ENCODE measurements at places on chromosomes 5 and 9.

GRCh38 chr5:10989577-10990263 lies 228.7 kb upstream of the DAP start:
- DNase-seq, result no peak

DNA sequence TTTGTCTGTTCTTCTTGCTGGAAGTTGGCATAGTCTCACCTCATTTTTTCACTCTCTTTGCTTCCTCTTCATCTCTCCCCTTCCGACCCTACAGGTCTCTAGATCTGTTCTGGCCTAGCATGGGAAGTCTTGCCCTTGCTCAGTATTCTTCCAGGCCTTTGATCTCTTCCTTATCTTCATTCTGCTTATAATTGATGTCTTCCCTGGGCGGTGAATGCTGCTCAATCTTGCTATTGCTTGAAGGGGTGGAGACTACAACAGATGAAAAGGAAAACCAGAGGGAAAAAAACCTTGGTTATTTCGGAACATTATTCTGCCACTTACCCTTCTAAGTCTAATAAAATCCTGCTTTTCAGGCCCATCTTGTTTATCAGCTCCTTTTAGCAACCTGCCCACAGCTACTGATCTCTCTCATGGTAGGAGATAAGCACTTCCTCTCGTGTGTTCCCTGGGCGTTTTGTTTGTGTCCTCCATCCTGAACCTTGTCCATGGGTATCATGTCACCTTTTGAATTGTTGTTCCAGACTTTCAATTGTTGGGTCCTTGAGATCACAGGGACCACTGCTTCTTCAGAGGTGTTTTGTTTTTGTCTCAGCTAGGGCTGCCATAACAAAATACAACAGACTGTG lies 375.6 kb downstream of the ADGRV1 start:
- DNase-seq, result no peak

DNA sequence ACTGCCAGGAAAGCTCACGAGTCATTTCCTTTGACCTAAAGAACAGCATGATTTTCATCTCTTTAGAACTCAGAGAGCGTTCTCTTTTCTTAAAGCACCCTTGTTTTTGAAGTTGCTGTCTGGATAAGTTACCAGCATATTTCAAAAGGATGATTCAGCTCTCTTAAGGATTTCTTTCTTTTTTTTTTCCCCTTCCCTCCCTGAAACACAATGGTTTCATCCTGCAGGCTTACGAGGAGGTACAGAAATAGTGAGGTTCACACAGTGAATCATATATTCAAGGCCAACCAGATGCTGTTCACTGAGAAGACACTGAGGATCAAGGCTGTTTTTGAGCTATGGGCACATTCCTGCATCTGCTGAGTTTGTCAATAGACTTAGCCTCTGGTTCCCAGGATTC lies 257.2 kb downstream of the KIF4B start:
- no peak for DNase-seq

DNA sequence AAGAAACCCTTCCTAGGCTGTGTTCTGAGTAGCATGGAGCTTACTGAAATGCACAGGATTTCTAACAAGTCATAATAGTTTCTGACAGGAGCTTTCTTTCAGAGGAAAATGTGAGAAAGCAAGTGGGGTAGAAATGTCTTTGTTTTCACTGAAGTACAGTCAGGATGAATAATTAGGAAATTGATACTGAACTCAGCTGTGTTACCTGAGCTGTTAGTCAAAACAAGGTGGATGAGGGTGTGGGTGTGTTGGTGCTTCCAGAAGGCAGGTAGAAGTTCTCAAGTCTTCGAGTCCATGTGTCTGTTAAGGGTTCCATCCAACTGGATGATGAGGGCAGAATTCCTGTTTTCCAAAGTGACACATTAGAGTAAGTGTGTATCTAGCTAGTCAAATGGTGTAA lies 122.4 kb downstream of the BASP1 start:
- DNase-seq, result no peak

DNA sequence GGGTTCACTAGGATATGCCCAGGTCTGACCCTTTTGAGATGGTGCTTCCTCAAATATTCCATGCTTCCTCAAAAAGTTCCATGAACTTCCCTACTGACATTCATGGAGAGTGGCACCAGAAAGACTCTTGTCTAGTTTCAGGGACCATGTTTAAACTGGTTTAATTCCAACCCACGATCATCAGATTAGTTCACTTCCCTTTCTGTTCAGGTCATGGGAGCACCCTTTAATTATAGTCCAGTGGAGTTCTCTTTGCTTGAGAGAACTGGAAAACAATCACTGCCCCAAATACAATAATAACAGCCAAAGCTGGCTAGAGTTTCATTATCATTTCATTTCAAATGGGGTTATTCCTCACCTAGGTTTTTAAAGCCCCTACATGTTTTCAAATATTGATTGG lies 9.7 kb upstream of the ERBIN start:
- no peak for DNase-seq

GRCh38 chr5:156883316-156883875 lies 33.3 kb downstream of the PPP1R2B start:
- DNase-seq, result no peak

- DNase-seq, result peak; percentile 15
Measured at GRCh38 chr9:98980291-98980690, 36.6 kb downstream of the COL15A1 start.

- no peak for DNase-seq
Measured at GRCh38 chr9:114386886-114387679, 699 bp downstream of the AKNA start.

DNA sequence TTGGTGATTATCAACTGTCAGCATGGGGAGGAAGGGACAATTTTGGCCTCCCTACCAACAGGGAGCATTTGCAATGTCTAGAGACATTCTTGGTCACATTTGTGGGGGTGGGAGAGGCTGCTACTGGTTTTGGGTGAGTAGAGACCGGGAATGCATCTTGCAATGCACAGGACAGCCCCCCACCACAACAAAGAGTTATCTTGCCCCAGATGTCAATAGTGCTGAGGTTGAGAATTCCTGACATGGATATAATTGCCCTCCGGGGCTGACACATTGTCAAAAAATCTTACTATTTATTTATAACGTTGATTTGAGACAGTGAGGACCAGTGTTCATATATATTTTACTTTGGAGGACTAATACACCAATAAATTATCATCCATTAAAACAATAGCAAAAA lies 316.1 kb downstream of the PSAT1 start:
- DNase-seq, result no peak

DNA sequence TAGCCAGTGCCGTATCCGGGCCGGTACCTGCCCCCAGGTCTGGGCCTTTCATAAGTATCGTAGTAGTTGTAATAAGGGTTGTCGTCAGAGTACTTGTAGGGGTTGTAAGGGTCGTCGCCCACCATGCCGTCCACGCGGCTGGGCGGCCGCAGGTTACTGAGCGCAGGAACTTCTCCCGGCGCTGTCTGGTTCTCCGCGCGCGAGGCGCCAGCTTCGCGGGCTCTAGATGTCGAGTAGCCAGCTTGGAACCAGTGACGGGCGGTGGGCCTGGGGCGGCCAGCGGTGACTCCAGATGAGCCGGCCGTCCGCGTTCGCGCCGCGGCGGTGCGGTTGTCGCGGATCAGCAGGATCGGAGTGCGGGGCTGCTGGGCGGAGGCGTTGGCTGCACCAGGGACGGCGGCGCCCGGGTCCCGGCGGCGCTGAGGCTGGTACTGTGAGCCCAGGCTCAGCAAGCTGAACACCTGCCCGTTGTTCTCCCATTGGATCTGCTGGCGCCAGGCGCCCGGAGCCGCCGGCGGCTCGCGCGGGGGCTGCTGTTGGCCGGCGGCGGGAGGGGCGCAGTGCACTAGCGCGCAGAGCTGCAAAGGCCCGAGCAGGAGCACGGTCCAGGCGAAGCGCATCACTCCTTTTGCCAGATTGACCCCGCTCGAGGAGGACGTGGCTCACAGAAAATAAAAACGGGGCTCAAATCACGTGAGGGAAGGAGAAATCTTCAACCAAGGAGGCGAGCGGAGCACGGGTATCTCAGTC lies 518 bp downstream of the LOX start:
- DNase-seq, result peak; percentile 10

GRCh38 chr5:133106761-133107572 lies 55.2 kb downstream of the HSPA4 start:
- no peak for DNase-seq

GRCh38 chr9:127336506-127337352 lies 60.2 kb upstream of the SLC2A8 start:
- peak; percentile 15 for DNase-seq

DNA sequence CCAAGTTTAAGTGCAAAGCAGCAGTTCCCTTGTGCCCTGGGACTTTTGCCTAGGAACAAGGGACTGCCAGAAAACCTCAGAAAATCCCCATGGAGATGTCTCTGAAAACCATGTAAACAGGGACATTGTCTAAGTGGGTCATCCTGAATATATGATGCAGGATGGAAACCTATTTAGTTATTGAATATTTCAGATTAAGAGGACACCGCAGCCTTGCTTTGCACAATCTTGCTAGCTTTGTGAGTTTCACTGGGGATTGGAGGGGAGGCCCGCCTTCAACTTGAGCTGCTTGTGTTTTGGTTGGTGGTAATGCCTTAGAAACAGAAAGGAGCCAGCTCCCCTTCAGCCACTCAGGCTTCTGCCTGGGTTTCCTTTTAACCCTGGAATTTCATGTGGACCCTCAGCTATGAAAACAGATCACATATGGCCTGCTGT lies 112.8 kb downstream of the C9orf152 start:
- DNase-seq, result peak; percentile 86

Measured in DMS 273 treated with DMSO at 0.1 percent for 48 hours (cell line).